ENCODE measurements at places on chromosomes 3 and 15.

DNA sequence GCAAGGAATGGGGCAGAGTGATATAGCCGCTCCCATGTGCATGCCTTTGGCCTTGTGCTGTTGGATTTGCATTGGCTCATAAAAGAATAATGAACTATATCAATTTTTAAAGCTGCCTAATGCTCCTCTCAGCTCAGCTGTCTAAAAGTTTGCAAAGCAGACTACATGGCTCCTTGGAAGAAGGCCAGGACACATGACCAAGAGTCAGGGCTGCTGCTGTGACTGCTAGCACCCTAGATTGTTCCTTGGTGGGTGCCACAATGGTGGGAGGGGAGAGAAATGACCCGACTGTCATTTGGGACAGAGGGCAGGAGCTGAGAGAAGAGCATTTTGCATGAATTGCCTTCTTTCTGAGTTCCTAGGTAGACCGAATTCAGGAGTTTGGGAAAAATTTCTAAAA is 307.9 kb downstream of the PDCD6IP start:
- DNase-seq, result no peak

- no peak for DNase-seq
Measured at GRCh38 chr3:69867941-69868505, 128.8 kb downstream of the MITF start.

GRCh38 chr3:15051531-15051930 is 13.6 kb downstream of the MRPS25 start:
- DNase-seq, result peak; percentile 25

- DNase-seq, result no peak
Measured at GRCh38 chr3:50156549-50157493, 1.7 kb downstream of the SEMA3F start.

GRCh38 chr3:112693186-112693585 is 52.2 kb upstream of the CCDC80 start:
- DNase-seq, result no peak

DNA sequence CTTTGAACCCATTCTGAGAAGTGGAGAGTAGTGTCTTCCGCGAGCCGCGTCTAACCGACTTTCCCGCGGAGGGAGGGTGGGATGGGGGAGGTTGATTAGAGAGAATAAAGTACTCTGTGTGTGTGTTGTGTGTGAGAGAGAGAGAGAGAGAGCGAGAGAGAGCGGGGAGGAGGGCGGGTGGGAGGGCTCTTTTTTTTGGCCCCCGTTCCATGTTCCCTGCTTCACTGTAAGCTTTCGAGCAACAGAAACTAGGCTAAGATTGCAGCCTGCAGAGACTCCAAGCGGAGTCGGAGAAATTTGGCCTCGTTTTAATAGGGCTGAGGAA is 1.6 kb upstream of the MEIS2 start:
- DNase-seq, result no peak

GRCh38 chr3:69294014-69294766 is 91.7 kb downstream of the FRMD4B start:
- no peak for DNase-seq

GRCh38 chr3:50427217-50427616 is 67.9 kb upstream of the TMEM115 start:
- DNase-seq, result no peak

DNA sequence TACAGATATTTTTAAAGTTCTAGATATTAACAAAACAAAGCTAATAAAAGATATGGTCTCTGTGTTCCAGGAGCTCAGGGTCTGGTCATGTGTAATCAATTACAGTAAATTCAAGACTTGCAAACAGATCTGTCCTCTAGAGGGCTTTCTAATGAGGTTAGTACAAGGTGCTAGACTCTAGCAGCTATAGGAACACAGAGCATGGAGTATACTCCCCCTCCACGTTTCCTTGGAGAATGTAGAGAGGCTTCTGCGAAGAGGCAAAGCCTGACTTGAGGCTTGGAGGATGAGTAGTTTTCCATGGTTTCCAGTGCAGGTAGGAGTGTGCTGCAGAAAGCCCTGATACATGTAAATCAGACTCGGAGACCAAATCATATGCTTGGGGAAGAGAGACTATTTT is 32.7 kb upstream of the DLG1 start:
- no peak for DNase-seq

- DNase-seq, result no peak
Measured at GRCh38 chr3:12356996-12357395, 68.1 kb downstream of the PPARG start.
